ENCODE measurements at places on chromosomes 16 and 17.

DNA sequence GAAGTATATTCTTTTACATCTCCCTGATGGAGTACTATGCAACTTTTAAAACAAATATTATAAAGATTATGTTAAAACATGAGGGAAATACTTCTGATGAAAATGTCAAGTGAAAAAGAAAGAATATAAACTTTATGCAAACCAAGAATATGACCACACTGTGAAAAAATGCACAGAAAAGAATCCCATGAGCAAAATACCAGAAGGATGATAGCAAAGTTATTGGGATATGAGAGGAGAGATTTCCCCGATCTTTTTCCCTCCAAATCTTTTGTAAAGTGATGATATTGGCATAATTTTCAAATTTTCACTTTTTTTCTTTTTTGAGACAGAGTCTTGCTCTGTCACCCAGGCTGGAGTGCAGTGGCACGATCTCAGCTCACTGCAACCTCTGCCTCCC, 36.6 kb upstream of the SMURF2 start:
- no peak for DNase-seq

DNA sequence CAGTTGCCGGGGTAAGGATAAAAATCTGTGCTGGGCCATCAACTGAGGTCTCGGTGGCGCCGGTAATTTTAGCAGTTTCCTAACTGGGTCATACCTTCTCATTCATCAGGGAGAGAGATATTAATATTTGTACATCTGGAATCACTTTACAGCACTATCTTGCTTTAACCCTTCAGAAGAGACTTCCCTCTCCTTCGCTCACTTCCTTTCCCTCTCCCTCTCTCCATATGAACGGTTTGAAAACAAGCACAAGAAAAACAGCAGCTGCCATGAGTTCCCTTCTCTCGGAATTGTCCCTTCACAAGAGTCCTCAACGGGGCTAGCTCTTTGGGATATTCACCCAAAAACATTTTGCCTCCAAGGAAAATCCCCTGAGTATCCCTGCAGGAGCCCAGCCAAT, 144.3 kb upstream of the NOG start:
- no peak for DNase-seq

DNA sequence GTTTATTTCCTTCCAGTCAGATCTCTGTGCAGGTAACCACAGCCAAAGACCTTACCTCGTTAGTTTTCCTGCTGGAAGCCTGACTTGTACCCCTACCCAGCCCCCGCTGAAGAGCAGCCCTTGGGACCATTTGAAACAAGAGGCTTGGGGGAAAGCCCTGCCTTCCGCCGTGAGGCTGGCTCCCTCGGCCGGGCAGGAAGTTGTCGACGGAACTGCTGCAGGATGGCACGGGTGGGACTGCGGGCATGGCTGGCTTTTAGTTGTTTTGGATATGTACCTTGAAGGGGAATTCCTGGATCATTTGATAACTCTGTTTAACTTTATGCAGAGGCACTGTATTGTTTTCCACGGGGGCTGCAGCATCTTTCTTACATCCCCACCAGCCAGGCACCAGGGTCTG, 49.0 kb upstream of the ENDOV start:
- DNase-seq, result no peak

DNA sequence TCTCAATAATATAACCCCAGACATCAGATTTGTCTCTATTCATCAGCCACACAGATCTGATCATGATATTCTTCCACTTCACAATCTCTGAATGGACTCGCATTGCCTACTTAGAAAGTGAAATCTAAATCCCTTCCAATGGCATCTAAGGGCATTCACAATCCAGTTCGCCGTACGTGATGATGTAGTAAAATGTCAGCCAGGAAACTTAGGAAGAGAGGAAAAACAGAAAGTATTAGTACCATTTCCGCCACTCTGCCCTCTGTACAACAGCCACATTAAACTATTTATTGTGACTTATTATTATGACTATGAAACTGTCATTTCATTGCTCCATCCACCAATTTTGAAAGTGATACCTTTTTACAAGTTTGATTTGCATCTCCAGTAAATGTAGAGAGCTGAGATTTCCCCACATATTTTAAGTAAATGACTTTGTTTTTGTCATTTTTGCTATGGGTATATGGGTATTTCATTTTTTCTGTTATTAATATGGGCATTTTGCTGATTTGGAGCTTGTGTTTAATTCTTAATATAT, 69.4 kb upstream of the SMIM36 start:
- DNase-seq, result no peak

DNA sequence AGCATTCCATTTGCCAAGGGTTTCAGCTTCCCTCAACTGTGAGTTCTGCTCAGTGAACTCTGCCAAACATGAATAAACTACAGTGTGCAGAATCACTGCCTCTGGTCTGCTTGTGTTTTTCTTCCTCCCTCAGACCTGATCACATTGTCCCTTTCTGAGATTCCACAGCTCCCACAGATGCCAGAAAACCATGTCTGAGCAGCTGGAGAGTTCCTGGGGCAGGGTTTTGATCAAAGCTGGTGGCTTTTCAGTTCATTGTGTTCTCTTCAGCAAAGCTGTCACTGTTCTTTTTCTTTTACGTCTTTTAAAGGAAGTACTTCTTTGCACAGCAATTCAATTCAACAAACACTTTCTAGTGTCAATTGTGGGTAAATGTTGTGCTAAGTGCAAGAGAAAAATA, 555.8 kb downstream of the RBFOX1 start:
- no peak for DNase-seq

DNA sequence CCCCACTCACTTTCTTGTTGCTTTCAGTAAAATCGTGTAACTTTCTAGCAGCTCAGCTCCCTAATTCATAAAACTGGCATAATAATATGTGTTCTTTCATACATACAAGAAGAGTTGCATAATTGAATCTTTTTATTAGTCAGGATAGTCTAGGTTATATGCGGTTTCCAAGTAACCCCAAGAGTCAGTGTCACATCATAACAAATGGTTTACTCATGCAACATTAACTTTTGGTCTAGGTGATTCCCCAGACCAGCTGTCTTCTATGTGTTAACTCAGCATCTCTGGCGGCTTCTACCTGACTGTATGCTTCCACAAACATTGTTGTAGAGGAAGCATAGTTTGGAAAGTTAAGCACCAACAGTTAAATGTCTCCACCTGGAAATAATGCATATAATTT, 1000.4 kb downstream of the CDH11 start:
- no peak for DNase-seq

GRCh38 chr16:19963301-19963700, 78.7 kb upstream of the GPRC5B start:
- no peak for DNase-seq

Measured in activated CD4-positive, alpha-beta T cell treated with anti-CD3 and anti-CD28 coated beads for 4 hours (primary cell).